ENCODE measurements at places on chromosomes 2 and 18.

- no peak for DNase-seq
Measured at GRCh38 chr18:10401930-10402329, 52.5 kb upstream of the APCDD1 start.

GRCh38 chr2:16513626-16514025 lies 152.0 kb downstream of the CYRIA start:
- no peak for DNase-seq

GRCh38 chr2:47528874-47529273 lies 125.9 kb downstream of the MSH2 start:
- no peak for DNase-seq

- DNase-seq, result no peak
Measured at GRCh38 chr2:204039298-204039838, 102.8 kb downstream of the ICOS start.

DNA sequence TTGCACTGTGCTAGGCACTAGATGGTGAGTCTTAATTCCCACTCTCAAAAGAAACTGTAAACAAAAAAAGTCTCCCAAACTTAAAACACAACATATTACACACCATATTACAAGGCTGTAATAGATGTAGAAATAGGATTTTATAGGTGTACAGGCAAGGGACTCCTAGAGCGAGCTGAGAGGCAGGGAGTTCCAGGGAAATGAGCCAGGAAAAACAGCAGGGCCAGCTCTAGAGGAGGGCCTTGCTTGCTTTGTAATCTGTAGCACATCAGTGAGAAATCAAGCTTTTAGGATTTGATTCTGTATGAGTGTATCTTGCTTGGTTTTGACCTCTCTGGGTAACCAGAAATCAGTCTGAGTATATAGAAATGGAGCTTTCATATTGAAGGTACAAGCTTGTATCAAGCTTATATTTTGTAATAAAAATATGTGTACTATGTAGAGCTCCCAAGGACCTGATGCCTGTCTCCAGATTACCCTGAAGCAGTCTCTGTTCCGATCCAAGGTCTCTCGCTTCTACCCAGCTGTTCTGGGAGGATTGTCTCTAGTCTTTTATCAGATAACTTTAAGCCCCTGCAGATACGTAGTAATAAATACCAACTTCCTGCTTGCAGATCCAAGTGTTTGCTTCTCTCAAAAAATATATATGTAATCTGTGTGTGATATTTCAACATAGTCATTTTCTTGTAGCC lies 73.0 kb downstream of the MYO1B start:
- no peak for DNase-seq

DNA sequence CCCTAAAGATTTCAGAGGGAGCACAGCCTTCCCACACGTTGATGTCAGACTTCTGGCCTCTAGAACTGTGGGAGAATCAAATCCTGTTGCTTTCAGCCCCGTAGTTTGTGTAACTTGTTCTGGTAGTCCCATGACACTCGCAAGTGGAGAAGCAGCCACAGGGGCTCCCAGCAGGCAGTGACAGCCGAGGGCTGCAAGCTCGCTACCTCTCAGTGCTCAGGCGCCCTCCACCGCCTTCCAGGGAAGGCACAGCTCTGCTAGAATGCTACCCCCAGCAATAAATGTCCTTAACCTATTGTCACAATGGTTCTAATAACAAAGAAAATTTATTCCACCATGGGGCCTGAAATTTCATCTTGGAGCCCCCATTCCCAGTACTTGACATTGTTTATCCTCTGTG lies 143.1 kb upstream of the ZNF236 start:
- DNase-seq, result no peak

DNA sequence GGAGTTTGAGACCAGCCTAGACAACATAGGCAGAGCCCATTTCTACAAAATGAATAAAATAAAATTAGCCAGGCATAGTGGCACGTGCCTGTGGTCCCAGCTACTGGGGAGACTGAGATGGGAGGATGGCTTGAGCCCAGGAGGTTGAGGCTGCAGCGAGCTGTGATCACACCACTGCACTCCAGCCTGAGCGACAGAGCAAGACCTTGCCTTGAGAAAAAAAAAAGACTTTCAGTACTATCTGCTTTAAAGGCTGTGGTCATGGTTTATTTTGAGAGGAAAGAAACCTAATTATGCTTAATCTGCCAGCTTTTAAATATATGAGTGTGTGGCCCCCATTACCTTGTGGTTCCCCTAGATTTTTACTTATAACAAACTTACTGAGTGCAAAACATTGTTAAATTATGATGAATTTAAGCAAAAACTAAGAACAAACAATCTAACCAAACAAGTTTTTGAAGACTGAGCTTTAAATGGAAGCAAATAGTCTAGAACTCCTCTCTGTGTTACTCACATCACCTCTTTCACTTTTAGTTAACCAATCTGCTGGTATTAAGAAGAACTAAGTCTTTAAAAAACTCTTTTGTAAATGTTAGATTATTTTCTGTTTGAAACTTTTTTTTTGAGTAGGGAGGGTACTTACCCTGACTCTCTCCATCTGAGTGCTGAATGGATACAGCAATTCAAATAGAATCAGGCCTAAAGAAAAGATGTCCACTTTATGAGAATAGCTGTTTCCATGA lies 65.4 kb downstream of the EIF2AK3 start:
- DNase-seq, result no peak

DNA sequence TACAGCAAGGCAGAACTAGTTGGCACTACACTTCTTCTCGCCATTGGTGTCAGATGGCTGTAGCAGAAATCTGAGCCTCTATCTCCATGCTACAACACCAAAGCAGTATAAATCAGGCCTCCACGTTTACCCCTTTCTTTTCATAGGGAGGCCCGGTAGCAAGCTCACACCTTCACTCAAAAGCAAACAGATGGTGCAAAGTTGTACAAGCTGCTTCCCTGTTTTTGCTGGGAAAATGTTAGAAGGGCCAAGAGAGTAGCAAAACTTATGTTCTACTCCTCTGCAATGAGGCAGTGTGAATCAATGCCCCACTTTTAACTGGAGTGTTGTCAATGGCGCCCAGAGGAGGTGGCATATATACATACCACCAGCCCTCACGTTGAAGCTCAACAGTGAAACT lies 369.6 kb upstream of the NRXN1 start:
- no peak for DNase-seq

DNA sequence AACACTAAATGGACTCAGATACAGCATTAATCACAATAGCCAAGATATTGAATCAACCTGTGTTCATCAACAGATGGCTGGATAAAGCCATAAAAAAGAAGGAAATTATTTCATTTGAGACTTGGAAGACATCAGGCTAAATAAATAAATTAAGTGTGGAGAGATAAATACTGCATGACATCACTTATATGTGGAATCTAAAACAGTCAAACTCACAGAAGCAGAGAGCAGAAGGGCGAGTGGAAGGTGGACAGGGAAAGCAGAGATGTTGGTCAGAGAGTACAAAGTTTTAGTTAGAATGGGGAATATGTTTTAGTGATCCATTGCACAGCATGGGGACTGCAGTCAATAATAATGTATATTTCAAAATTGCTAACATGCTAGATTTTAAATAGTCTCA lies 207.2 kb downstream of the VAPA start:
- DNase-seq, result no peak

DNA sequence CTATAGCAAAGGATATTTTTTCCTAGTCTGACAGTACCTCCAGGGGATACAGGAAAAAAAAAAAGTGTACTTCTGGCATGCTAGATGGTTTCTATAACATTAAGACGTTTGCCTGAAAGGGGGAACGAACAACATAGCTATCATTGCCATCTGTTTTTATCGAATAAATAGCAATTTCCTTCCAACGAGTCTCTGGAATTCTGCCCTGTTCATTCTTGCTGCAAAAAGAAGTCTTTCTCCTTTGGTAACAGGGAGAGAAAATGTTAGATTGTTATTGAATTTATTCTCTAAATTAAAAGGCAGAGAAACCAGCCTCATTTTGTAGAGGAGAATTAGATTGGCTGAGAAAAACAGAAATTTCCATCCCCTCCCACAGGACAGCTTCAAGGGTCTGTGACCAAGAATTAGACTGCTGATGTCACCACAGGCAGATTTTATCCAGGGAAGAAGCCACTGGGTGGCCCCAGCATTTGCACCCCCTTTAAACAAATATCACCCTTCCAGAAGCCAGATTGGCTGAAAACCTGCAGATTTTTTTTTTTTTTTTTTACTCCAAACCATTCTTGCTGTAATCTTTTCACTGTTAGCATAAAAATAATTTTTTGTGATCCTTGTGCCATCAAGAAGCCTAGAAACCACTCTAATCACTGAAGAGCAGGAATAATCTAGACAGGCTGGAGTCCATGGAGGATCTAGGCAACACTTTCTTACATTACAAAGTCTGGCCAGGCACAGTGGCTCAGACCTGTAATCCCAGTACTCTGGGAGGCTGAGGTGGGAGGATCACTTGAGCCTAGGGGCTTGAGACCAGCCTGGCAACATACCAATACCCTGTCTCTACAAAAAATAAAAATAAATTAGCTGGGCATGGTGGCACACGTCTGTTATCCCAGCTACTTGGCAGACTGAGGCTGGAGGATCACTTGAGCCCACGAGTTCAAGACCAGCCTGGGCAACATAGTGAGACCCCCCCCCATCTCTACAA lies 12.0 kb downstream of the WDFY1 start:
- DNase-seq, result no peak

DNA sequence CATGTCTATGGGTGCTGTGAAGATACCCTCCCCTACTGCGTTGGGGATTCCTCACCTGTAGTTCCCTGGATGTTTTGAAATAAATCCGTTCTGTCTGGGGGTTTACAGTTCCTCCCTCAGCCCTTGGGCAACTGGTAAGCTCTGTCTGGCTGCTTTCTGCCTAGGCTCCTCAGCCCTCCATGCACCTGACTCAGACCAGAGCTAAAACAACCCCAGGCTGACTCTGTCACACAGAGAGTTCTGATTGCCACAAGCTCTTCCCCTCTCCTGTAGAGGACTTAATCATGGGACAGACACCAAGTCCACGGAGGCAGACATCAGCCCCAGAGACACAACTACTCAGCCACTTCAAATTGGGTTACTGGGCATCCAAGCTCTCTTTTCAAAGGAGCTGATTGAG lies 6.3 kb downstream of the VIT start:
- DNase-seq, result no peak

GRCh38 chr18:75343389-75343788 lies 84.1 kb downstream of the SMIM21 start:
- no peak for DNase-seq

- DNase-seq, result no peak
Measured at GRCh38 chr2:124426625-124427024, 401.5 kb downstream of the CNTNAP5 start.

DNA sequence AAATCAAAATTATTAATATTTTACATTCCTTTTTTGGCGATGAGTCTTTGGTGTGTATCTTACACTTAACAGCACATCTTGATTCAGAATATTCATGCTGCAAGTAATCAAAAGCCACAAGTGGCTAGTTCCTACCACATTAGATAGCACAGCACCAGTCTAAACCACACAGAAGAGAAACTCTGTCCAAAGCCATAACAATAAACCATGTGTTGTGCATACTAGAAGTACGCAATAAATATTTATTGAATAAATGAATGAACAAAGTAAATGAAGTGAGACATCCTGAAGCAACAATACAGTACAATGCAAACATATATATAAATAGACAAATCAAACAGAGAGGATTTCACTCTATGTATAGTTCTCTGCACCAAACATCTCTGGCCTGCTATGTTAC lies 287.3 kb downstream of the EXOC6B start:
- DNase-seq, result no peak

DNA sequence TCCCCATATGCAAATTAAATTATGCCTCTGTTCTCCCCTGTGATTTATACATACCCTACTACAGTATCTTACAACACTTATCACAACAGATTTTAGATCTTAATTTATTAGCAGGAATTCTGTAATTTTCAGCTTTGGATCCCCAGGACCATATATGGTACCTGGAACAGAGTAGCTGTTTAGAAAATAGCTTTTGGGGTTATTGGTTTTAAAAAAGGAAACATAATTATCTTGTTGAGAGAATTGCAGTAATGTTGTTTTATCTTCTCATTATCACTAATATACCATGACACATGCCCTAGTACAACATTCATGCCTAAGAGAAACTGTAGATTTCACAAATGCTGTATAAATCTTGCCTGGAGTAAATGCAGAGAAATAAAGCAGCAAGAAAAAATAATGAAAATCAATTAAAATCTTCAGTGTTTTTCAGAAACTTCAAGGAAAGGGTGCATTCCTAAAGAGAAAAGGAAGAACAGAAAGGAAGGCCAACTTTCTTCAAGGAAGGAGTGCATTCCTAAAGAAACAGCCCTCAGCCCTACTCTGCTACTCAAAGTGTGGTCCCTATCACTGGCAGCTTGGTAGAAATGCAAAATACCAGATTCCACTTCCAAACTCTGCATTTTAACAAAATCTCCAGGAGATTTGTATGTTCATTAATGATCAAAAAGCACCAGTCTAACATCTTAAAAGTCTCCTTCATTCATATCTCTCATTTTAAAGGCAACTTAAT lies 37.1 kb upstream of the CSRNP3 start:
- no peak for DNase-seq

DNA sequence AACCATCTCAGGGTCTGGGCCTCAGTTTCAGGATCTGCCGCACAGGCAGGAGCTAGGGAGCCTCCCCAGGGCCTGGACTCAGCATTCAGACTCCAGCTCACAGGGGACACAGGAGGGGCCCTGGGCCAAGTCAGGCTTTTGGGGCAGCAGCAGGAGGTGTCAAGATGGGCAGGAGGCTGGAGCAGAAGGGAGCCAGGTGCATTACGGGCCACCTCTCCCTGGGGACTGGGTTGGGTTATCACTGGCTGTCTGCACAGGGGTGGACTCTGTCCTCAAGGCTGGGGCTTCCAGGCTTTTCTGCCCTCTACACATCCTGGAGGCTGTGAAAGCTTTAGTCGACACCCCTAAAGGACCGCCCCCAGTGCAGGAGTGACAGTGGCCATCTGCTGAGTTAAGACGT lies 20.0 kb downstream of the AQP12A start:
- DNase-seq, result no peak

DNA sequence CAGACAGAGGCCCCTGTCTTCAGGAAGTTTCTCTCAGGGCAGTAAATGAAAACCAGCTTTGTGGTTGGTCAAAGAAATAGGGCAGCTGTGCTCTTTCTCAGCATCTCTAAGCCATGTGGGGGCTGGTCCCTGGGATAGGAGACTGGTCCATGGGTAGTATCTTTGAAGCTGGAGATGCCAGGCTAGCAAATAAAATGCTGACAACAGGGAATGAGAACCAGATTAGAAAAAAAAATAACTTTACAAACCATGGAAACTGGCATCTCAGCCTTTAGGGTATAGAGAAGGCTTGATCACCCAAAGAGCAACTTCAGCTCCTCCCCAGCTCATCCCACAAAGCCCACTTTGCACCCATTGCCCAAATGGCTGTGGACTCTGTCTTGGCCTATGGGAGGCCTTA lies 138.1 kb downstream of the TTC32 start:
- DNase-seq, result no peak

All from neuronal stem cell (in vitro differentiated cells).